ENCODE measurements at places on chromosomes 12 and 14.

DNA sequence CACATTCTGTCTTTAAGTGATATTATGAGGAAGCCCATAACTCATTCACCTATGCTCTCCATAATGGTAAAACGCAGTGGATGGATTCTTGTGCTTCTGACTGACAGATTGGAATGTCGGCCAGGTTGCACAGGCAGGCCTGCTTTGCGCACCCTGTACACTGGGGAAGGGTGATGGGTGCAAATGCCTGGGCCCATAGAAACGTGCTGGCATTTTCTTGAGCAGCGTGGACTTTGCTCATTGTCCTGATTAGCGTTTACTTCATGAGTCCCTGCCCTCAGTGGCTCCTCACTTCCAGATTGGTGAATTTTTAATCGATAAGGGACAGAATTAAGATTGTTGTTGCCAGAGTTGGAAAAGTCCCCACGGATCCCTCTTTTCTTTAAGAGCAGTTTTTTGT, 80.9 kb upstream of the TRAF3 start:
- DNase-seq, result no peak

DNA sequence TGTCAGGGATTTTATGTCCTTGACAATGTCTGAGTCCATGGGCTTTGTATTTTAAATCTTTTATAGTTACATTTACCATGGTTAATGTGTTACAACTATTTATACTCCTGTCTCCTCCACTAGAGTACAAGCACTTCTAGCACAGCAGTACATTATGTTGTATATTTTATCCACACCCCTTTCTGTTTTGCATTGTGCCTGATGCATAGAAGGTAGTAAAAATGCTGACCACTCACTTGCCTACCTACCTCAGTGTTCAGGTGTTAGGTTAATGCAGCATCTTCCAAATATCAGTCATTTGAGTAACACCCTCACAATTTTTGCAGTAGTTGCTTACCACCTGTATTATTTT, 31.1 kb upstream of the SLC38A2 start:
- DNase-seq, result no peak

DNA sequence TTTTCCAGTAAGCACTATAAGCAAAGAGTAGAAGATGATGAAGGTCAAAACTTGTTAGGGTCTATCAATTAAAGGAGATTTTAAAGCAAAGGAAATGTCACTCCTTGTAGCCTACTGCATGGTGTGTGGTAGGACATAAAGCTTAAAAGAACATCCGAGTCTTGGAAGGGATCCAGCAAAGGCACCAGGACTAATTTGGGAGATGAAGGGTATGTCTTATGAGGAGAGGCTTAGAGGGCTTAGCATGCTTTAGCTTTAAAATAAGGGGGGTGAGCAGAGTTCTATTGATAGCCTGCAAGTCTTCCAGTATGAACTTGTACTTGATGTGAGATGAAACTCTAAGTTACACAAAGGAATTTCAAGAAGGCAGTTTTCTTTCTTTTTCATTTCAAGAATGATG, 11.8 kb upstream of the MYBPC1 start:
- no peak for DNase-seq

GRCh38 chr12:132520421-132521199, 30.7 kb downstream of the FBRSL1 start:
- DNase-seq, result no peak

- no peak for DNase-seq
Observed at GRCh38 chr12:6088921-6089747, 35.3 kb downstream of the VWF start.

GRCh38 chr12:85639834-85640233, 196.4 kb downstream of the RASSF9 start:
- no peak for DNase-seq

DNA sequence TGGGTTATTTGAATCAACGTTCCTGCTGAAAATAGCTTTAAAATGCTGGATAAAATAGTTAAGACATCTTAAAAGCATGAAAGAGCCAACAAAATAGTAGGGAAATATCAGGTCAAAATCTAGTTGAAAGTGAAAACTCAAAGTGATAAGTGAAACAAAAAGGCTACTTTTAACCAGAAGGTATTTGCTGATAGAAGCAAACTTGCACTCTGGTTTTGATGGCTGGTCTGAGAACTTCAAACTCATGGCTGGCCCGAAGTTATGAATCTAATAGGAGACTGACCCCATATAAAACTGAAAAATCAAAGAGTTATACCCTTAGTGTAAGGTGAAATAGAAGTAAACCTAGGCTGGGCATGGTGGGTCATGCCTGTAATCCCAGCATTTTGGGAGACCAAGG, 66.3 kb upstream of the HOXC13 start:
- DNase-seq, result no peak

DNA sequence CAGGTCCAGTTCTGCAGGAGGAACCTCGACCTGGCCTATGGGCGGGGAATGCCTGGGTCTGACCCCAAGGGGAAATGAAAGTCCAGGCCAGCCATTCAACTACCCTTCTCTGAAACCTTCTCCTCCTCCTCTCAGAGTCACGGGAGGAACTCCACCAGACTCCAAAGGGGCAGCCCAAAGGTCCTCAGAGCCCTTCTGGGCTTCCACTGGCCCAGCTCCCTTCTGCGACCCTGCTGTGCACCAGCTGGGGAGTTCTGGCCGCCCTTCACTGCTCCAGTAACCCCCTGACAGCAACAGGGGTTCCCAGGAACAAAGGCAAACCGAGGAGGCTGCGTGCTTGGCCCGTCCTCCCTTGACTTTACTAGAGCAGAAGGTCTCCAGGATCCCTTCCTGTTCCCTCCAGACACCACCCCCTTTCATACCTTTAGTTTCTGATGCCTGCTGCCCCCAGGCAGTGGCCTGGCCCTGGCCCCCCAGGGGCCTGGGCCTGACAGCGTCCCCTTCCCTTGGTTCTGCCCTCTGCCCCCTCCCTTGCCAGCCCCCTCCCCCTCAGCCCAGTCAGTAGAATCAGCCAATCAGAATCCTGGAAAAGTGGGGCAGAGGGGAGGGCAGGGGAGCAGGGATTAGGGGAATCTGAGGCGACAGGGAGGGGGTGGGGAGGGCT, 850 bp upstream of the ZNF385A start:
- DNase-seq, result no peak

DNA sequence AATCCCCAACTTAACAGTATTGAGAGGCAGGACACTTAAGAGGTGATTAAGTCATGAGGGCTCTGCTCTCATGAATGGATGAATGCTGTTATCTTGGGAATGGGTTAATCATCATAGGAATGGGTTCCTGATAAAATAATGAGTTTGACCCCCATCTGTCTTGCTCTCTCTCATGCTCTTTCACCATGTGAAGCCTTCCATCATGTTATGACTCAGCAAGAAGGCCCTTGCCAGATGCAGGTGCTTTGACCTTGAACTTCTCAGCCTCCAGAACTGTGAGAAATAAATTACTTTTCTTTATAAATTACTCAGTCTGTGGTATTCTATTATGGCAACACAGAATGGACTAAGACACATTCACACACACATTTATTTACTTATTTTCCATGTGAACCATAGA, 89.0 kb upstream of the PPM1H start:
- DNase-seq, result no peak

DNA sequence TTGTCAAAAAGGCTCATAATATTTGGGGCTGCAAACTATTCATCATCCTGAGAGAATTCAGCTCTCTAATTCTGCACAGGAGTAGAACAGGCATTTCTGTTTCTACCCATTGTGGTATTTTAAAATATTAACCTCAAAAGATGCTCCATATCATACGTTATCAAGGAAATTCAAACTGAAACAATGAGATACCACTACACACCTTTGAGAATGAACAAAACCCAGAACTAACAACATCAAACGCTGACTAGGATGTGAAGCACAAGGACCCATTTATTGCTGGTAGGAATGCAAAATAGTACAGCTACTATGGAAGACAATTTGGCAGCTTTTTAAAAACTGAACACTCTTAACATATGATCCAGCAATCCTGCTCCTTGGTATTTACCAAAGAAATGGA, 171.8 kb downstream of the DUSP6 start:
- DNase-seq, result no peak

- DNase-seq, result no peak
Observed at GRCh38 chr12:132007041-132007440, 57.3 kb downstream of the EP400 start.

- DNase-seq, result peak; percentile 19
Observed at GRCh38 chr14:104262515-104263514, 124.4 kb downstream of the KIF26A start.

Data from left hindlimb (tissue), 1 donor.